Stimulated activated CD4-positive, alpha-beta T cell treated with anti-CD3 and anti-CD28 coated beads, Interleukin-15, amount 100 ng/mL, for 1 hour (primary cell): ENCODE measurements at places on chromosomes 13 and 19.

DNA sequence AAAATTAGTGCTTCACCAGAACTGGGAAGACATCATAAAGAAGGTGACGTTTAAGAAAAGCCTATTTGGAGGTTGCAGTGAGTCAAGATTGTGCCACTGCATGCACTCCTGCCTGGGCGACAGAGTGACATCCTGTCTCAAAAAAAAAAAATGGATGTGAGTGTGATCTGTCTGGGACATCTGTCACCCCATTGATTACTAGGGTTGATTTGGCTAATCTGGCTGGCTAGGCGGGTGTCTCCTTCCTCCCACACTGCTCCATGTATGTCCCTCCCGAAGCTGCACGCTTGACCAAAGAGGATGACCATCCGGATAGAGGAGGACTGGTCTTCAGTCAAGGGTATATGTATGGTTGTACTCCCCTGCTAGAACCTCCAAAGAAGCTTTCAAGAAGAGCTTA lies 2.6 kb downstream of the GTF2F2 start:
- DNase-seq, result no peak

DNA sequence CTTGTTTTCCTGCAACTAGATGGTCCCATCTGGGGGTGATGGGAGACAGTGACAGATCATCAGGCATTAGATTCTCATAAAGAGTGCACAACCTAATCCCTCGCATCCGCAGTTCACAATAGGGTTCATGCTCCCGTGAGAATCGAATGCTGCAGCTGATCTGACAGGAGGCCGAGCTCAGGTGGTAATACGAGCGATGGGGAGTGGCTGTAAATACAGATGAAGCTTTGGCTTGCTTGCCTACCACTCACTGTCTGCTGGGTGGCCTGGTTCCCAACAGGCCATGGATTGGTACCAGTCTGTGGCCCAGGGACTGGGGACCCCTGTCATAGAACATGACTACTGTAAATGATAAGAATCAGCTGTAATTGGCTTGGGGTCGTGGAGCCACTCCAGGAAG lies 28.0 kb downstream of the WDR88 start:
- no peak for DNase-seq

GRCh38 chr19:16340092-16340491 lies 15.5 kb downstream of the KLF2 start:
- DNase-seq, result no peak

DNA sequence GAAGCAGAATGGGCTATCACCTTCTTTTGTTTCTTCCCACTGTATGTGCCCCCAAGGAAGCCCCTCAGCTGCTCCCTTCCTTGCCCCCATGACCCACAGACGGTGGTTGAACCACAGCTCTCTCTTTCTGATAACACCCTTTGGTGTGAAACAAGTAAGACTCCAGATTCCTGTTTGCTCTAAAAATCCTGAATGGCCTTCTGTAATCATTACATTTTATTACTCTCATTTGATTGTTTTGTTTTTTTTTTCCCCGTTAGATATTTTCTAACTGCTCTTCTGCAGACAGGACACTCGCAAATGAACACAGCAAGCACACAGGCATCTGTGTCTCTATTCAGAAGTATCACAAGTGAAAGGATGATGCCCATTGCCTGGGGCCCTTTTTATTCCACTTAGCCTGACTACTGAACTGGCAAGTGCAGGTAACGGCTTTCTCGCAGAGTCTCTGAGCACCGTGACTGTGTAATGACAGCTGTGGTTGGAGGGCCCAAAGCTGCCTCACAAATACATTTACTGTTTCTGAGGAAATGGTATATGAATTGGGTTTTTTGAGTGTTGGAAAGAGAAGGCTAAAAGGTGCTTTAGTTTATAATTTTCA lies 59.3 kb downstream of the OXGR1 start:
- no peak for DNase-seq
